ENCODE measurements at places on chromosomes 2 and 18. TPM values are rescaled to one million over a fixed set of nuclear protein-coding genes. Genes with fewer than 3 reads are reported as not detected.

- no peak for DNase-seq
Observed at GRCh38 chr2:48529676-48530032, 300 bp upstream of the STON1 start.

GRCh38 chr2:229339618-229340017 is 68.5 kb upstream of the PID1 start:
- DNase-seq: no peak

- DNase-seq: no peak
Observed at GRCh38 chr18:11183637-11184036, 34.3 kb upstream of the PIEZO2 start.

DNA sequence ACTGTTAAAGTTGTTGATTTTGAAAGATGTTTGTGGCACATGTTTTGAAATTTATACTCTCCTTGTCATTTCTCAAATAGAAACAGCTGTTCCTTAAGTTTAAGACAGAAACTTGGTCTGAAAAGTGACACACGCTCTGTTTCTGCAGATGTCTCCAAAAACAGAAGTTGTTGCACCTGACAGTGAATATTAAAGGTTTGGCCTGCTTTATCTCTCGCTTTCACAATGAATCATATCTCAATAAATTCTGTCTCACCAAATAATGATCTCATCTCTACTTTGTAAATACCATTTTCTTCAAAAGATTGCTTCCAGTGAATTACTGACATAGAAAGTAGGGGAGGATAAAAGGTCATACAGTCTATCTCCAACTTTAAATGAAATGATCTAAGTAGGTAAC is 294.9 kb upstream of the SYT4 start:
- DNase-seq: no peak

MERTK gene
- polyA plus RNA-seq: 44.7 TPM

GRCh38 chr2:128369602-128370467 is 51.2 kb upstream of the HS6ST1 start:
- no peak for DNase-seq

- DNase-seq: peak; percentile 15
Observed at GRCh38 chr2:60565472-60565871, 12.0 kb upstream of the BCL11A start.

- no peak for DNase-seq
Observed at GRCh38 chr2:151861174-151861573, 33.0 kb upstream of the ARL5A start.

RGPD4 gene
- not detected for polyA plus RNA-seq

DNA sequence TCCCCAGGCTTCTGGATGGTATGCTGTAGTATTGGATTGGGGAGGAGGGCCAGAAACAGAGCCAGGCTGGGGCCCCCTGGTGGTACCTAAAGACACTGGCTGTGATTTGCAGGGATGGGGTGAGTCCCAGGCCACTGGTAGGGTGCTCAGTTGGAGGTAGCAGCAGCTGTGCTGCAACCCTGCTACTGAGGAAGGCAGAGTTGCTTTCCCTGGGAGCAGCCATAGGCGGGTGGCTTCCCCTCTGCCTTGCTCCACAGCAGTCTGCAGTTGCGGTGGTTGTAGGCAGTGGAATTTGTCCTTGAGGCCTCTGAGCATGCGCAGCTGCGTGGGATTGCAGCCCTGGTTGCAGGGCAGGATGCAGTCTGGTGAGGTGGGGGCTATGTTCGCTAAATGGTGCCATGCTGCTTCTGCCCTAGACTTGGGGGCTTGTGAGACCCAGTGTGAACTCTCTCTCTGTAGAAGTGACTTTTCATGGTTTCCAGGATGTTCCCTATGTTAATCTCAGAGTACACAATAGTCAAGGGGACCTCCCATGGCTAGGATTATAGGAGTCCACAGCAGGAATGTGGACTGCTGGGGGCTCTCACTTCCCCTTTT is 443.5 kb downstream of the XIRP2 start:
- DNase-seq: peak; percentile 11

DNA sequence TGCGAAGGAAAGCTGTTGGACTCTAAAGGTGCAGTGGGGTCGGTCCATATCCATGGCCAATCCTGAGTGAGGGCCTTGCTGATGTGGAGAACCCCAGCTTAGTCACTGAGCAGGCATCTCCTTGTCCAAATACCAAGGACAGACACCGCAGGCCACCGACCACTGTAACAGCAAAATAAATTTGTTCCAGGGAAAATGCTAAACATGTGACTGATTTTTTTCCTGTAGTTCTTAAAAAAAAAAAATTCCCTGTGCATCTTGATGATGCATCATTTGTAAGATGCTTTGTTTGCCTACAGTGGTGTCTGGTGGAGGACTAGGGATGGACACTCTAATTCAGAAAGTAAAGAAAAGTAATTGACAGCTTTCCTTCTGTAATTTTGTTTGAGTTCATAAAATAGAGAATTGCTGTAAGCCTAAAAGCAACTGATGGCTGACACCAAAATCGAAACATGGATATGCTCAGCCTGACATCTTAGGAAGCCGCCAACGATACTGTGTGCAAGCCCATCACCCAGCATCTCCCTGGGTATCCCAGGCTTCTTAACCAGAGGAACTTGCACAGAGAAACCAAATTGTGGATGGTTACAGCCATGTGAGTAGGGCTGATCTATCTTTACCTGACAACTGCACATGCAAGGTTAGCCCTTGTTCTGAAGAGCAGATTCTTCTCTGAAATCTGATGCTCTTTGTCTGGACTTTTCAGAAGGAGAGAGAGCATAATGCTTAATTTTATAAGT is 188.6 kb downstream of the ARL4C start:
- no peak for DNase-seq

HTR2B gene
- polyA plus RNA-seq: 0.03 TPM

GPR55 gene
- not detected for polyA plus RNA-seq

- DNase-seq: no peak
Observed at GRCh38 chr18:69000366-69000765, 202.5 kb downstream of the CCDC102B start.

- DNase-seq: no peak
Observed at GRCh38 chr2:23549051-23549450, 164.1 kb downstream of the KLHL29 start.

DLX1 gene
- polyA plus RNA-seq: 0.69 TPM

MATN3 gene
- polyA plus RNA-seq: 208 TPM

DNA sequence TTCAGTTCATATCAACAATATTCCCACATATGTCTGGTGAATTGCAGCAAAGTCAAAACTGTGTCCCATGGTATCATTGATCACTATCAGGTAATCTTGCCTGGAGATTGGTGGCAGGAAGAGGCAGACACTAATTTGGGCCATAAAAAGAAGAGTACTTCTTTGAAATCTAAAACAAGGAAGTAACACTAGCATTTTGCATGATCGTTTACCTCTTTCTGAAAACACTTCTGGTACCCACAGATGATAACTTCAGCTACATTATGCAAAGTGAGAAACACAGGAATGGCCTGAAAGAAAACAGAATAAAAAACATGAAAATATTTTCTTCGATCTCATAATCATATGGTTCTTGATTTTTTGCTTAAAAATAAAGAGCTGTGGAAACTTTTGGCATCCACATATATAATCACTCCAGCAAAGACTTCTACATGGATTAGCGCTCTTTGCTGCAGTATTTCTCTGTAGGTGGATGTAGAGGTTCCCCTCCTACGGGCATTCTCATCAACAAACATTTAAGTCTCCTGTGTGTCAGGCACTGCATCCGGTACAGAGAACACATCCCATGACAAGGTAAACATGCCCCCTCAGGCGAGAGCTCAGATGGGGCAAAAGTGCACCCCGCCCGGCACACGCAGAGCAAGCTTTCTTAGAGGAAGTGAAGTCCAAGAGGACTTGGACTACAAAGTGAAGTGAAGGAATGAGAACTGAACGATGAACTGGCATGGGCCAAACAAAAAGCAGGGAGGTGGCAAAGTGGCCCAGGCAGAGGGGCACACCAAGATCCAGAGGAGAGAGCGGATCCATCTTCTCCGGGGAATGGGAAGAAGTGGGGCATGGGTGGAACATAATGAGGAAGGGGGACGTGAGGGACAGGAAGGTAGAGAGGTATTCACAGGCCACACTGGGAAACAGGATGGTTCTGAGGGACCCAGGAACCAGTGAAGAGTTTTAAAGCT is 68.0 kb upstream of the RIOK3 start:
- peak; percentile 73 for DNase-seq

- peak; percentile 70 for DNase-seq
Observed at GRCh38 chr2:166417669-166418068, 41.9 kb upstream of the SCN9A start.

SALL3 gene
- polyA plus RNA-seq: not detected

DNA sequence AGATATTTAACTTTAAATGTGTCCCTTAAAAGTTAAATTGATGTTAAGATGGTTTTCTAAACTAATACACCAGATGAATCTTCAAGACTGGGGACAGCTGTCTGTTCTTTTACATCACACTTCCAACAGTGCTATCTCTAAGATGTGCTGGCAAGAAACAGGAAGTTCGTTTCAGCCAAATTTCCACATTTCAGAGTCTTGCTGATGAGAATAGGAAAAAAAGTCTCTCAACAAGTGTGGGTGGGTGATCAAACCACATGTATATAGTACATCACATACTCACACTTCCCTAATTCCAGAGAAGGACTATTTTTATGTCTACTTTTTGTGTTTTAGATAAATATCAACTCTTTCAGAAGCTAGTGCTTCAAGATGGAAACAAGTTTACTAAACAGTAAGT is 1712.8 kb upstream of the TMEFF2 start:
- DNase-seq: no peak

CYTIP gene
- not detected for polyA plus RNA-seq

DSC1 gene
- polyA plus RNA-seq: not detected

GRCh38 chr2:160375037-160375436 is 118.6 kb downstream of the RBMS1 start:
- no peak for DNase-seq

GRCh38 chr2:177830881-177831386 is 241.6 kb downstream of the PDE11A start:
- no peak for DNase-seq

- DNase-seq: no peak
Observed at GRCh38 chr2:43818761-43819160, 19.9 kb downstream of the ABCG5 start.

- no peak for DNase-seq
Observed at GRCh38 chr2:25257032-25257552, 84.6 kb downstream of the DNMT3A start.

B4GALT6 gene
- 1.7 TPM for polyA plus RNA-seq

DNA sequence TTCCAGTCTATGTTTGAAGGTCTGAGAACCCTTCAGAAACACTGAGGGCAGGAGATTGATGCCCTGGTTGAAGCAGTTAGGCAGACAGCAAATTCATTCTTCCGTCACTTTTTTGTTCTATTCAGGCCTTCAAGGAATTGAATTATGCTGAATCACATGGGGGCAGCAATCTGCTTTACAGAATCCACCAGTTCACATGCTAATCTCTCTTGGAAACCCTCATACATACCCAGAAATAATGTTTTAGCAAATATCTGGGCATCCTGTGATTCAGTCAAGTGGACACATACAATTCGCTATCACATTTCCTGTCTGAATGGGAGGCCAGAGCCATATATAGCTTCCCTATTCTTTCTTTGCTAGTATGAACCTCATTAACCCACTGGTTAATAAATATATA is 301.4 kb upstream of the CNTNAP5 start:
- DNase-seq: no peak
